ENCODE measurements at places on chromosomes 11 and 22. TPM values are rescaled to one million over a fixed set of nuclear protein-coding genes. Genes with fewer than 3 reads are reported as not detected.
A peak's percentile ranks its signal among the peaks of the same experiment; 100 is the strongest.

GRCh38 chr11:64710418-64711137 lies 12.4 kb downstream of the NRXN2 start:
- H3K4me3 ChIP-seq: no peak overlapping the region
- no peaks in the 10 kb centered on the region for H3K36me3 ChIP-seq
- H3K4me1 ChIP-seq: peaks cover 8% of the 10 kb centered on the region

GRCh38 chr22:43823353-43823908 lies 11.3 kb upstream of the EFCAB6 start:
- peaks cover 49% of the 10 kb centered on the region for H3K27me3 ChIP-seq
- no peak for DNase-seq
- no peak overlapping the region for H3K27ac ChIP-seq
- no peak overlapping the region for H3K4me3 ChIP-seq

DNA sequence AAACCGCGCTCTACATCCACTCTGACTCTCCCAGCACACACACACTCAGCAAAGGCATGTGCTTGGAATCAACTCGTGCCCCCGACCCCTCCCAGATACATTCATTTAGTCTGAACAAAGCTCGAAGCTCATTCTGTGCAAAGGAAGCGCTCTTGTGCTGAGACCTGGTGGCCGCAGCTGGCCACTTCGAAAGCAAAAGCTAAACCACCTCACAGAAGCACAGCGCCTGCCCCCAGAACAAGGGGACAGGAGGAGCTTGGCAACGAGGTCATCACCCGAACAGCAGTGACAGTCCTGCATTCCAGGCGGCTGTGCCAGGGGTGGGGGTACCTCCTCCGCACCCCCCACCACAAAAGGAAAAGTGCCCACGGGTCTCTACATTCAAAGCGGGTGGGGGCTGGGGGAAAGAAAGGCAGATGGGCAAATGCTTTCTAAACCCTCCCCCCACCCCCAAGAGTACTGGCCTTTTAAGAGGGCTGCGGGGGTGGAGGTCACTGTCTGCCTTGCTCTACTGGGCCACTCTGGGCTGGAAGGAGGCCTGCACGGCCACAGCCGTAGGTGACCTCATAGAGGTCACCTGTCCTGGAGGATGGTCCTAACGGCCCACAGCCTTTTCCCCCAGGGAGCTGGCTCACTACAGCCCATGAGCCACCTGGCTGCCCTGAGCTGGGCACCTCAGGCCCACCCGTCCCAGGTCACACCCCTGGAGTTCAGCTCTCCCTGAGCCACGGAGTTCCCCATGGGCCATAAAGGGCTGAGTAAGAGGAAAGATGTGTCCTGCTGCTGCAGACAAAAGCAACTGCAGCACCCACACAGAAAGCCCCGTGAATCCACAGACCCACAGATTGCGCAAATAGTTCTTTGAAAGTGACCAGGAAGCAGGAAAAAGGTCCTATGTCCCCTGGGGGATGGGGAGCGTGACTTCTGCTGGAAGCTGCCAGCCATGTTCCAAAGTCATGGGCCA lies 21.3 kb downstream of the CBX7 start:
- H3K4me3 ChIP-seq: no peak overlapping the region
- H3K36me3 ChIP-seq: peaks cover 23% of the 10 kb centered on the region
- H3K27ac ChIP-seq: peak overlapping the region; percentile 43

Gene ROM1
- 2.0 TPM for total RNA-seq

Gene JHY
- total RNA-seq: 1.8 TPM

Gene LSP1
- total RNA-seq: 19.7 TPM

Gene SULT4A1
- total RNA-seq: 0.08 TPM

Gene RAB3IL1
- 9.5 TPM for total RNA-seq

DNA sequence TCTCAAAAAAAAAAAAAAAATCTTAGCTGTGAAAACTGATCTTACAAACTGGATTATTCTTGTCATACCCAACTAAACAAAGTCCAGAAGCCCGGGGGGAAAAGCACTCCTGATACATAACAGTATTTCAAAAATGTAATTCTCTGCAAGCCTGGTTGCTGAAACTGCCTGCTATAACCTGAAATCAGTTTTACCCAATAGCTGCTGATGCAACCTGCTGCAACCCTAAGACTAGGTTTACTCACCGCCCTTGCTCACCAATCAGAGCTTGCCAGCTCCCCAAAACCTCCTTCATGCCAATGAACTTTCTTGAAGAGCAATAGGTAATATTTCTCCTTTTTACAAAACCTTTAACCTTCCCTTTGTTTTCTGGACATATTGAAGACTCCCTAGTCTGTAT lies 12.4 kb downstream of the FGF19 start:
- H3K36me3 ChIP-seq: no peaks in the 10 kb centered on the region
- peaks cover 70% of the 10 kb centered on the region for H3K27me3 ChIP-seq
- no peak for DNase-seq
- H3K4me1 ChIP-seq: no peaks in the 10 kb centered on the region
- no peak overlapping the region for H3K4me3 ChIP-seq

DNA sequence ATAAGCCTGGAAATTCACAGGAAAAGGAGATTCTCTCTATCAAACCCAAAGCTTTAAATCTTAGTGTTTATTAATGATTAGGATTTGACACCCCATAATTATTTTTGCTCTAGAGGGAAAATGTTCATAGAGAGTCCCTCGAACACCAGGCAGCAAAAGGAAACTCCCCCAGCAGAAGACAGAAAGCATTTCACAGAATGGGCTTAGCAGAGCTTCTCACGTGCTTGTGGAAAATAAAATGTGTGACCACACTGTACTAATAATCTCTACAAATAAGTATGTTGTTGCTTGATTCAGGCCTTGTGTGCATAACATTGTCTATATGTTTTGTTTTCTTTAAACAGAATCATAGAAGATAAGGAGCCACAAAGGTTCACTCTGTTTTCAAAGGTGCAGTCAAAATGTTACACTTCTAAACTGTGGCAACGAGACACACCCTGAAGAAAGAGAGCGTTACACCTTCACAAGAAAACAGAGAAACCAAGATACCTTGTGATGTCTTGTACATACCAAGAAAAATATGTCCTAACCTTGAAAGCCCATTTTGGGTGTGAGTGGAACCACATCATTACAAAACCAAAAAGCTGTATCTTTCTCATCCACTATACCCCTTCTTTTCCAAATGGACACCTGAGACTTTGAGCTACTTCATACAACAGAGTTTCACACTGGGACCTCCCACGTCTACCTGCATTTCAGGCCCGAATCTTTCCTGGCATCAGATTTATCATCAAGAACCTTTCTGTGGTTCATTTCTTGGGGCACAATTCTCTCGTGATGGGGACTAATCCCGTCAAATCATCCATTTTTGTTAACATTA lies 282.5 kb downstream of the ETS1 start:
- no peaks in the 10 kb centered on the region for H3K36me3 ChIP-seq
- peaks cover 6% of the 10 kb centered on the region for H3K4me1 ChIP-seq
- no peak overlapping the region for H3K4me3 ChIP-seq
- no peak overlapping the region for H3K27ac ChIP-seq
- H3K27me3 ChIP-seq: no peaks in the 10 kb centered on the region

DNA sequence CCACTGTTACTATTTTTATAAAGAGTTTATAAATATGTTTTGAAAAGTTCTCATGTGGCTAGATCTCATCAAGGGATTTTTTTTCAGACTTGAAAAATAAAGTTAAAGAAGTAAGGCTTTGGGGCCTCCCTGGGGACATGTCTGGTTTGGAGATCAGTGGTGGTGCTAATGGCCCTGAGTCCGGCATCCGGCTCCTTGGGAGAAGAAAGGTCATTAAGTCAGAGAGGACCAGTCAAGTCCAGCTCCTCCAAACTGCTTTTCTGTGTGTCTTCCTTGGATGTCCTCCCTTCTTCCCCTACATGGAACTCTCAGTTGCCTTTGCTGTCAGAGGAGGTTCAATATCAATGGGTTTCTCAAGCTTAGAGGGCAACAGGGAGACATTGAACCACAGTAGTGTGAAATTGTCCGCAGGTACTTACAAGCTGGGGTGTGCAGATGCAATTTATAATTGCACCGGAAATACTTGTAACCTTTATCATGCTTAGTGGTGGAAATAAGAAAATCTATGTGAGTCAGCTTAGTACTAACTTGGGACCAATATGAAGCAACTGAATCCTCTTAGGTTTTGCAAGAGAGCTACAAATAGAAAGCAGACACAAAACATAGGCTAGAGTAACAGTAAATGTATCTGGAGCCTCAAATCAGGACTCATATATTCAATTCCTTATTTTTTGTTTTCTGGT lies 144.3 kb downstream of the TEAD1 start:
- no peaks in the 10 kb centered on the region for H3K27me3 ChIP-seq
- H3K27ac ChIP-seq: peak overlapping the region; percentile 60
- H3K36me3 ChIP-seq: no peaks in the 10 kb centered on the region
- peak; percentile 42 for DNase-seq
- H3K4me3 ChIP-seq: no peak overlapping the region

Gene MPZL2
- 13.4 TPM for total RNA-seq

DNA sequence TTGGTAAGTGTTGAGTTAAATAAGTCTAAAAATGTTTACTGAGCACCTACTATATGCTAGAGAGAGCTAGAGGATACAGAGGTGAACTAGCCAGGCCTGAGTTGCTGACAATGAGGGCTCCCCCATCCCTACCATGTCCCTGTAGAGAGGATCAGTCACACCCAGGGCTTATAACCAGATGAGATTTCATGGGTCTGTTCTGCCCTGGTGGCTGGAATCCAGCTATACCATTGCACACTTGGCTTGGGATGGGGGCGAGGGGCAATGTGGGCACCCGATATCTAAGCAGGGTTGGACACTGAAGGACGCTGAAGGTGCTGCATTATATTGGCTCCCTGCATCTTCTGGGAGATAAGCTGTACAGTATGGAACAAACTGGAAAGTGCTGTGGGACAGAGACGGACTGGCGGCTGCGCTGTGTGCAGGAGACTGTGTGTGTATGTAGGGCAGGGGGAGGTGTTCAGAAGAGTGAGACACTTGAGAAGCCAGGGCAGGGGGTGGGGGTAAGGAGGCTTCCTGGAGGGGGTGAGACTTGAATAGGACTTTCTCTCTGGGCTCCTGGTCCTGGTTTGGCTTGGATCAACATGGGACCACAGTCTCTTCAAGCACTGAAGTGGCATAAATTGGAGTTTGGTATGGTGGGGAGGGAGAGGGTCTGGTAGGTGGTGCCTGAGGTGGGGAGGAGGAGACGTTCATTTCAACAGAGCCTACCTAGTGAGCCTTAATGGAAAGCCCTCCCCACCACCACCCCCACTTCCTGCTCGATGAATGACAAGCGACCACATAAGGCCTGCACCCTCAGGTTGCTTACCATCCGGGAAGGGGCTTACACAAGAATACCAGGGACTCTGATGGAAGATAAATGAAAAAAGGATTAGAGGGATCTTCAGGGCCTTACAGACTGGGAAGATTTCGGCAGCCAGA lies 1.8 kb downstream of the CD82 start:
- H3K4me3 ChIP-seq: peak overlapping the region; percentile 77
- H3K27ac ChIP-seq: peak overlapping the region; percentile 98
- H3K36me3 ChIP-seq: no peaks in the 10 kb centered on the region
- no peak for DNase-seq
- H3K4me1 ChIP-seq: peaks cover 88% of the 10 kb centered on the region
- H3K27me3 ChIP-seq: no peaks in the 10 kb centered on the region

Gene GRK3
- total RNA-seq: 3.8 TPM

DNA sequence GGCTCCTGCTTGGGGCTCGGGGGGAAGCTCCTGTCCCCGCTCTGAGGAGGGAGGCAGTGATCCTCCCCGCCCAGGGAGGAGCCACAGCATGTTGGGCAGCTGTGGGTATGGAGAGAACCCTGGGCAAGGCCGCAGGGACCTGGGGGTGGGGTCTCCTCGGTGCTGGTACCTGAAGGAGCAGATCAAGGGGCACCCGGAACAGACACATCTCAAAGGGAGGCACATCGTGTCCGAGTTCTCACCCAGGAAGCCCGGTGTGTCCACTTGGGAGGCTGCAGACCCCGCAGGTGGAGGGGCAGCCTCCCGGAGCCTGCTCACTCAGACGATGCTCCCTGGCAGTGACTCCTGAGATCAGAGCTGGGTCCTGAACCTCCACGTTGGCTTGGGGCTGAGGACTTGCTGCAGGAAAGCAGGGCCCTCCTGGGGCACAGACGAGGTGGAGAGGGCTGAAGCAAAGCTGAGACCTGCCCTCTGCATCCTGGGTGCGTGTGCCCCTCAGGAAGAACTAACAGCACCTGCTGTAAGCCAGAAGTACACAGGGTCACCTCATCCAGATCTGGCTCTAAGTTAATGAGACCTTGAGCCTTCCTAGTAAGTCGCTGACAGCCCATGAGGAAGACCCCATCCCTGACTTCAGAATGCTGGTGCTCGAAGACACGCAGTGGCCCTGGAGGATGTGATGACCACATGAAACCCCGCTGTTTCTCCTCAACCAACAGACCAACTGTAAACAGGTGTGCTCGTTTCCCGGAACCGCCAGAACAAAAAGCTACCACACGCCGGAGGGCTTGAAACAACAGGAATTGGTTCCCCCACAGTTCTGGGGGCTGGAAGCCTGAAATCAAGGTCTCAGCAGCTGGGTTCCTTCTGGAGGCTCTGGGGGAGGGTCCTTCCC lies 5.9 kb upstream of the OSBPL5 start:
- H3K36me3 ChIP-seq: no peaks in the 10 kb centered on the region
- H3K27me3 ChIP-seq: no peaks in the 10 kb centered on the region
- H3K4me3 ChIP-seq: no peak overlapping the region

Gene TRIM66
- 4.1 TPM for total RNA-seq

GRCh38 chr11:75793966-75794365 lies 21.0 kb upstream of the UVRAG start:
- H3K4me1 ChIP-seq: peaks cover 31% of the 10 kb centered on the region
- DNase-seq: peak; percentile 42
- no peak overlapping the region for H3K4me3 ChIP-seq
- no peaks in the 10 kb centered on the region for H3K36me3 ChIP-seq
- H3K27me3 ChIP-seq: no peaks in the 10 kb centered on the region
